ENCODE measurements at places on chromosomes 5 and 9.

- no peak for DNase-seq
Observed at GRCh38 chr5:159096924-159097783, 2.6 kb downstream of the EBF1 start.

- no peak for DNase-seq
Observed at GRCh38 chr9:123251741-123252140, 16.6 kb downstream of the STRBP start.

- no peak for DNase-seq
Observed at GRCh38 chr5:176590035-176590717, 19.8 kb downstream of the GPRIN1 start.

DNA sequence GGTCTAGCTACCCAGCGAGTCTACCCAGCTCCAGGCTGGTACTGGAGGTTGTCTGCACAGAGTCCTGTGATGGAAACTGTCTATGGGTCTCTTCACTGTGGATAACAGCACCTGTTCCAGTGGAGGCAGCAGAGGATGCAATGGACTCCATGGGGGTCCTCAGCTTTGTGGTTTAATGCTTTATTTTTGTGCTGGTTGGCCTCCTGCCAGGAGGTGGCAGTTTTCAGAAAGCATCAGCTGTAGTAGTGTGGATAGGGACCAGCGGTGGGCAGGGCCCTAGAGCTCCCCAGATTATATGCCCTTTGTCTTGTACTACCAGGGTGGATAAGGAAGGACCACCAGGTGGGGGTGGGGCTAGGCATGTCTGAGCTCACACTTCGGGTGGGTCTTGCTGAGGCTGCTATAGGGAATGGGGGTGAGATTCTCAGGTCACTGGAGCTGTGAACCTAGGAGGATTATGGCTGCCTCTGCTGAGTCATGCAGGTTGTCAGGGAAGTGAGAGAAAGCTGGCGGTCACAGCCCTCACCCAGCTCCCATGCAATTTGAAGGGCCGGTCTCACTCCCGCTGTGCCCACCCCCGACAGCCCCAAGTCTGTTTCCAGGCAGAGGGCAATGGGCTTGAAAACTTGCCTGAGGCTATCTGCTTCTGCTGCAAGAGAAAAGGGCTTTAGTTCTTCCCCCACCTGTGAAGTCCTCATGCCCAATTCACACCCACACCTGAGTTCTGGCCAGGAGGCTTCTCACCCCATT lies 397.1 kb downstream of the TLE1 start:
- no peak for DNase-seq

- DNase-seq, result no peak
Observed at GRCh38 chr9:33289936-33290246, 425 bp upstream of the NFX1 start.

- no peak for DNase-seq
Observed at GRCh38 chr5:167602067-167602466, 689.4 kb upstream of the WWC1 start.

DNA sequence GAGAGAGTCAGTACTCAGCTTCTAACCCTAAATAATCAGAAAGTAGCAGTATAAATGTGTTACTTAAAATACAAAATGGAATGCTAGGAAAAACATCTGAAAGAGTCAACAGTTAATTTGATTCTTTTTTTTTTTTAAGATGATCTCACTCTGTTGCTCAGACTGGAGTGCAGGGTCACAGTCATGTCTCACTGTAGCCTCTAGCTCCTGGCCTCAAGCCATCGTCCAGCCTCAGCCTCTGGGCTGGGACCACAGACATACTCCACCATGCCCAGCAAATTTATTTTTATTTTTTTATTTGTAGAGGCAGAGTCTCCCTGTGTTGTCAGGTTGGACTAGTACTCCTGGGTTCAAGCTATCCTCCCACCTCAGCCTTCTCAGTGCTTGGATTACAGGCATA lies 424.9 kb downstream of the IRX2 start:
- DNase-seq, result no peak

DNA sequence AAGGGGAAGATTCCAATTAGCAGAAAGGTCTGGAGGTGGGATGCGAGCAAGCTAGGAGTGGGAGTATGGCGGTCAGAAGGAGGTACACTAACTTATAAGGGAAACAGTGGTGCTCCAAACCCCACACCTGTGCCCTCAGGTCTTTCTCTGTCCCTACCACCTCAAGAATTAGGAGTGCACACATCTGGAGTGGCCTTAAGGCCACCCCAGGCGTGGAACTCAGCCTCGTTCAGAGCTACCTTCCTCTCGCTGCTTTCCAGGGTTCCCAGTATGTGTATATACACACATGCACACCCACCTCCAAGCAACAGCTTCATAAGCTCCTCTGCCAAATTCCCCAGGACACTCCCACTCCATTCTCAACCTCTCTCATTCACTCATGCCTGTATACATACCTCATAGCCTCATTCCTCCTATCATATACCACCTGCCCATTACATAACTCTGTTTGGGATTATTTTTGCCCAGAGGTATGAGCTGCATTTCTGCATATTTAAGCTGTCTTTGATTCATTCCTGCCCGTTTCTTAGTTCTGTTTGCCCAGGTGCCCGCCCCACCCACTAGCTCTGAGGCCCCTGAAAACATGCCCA lies 118.7 kb downstream of the PSD2 start:
- DNase-seq, result no peak

DNA sequence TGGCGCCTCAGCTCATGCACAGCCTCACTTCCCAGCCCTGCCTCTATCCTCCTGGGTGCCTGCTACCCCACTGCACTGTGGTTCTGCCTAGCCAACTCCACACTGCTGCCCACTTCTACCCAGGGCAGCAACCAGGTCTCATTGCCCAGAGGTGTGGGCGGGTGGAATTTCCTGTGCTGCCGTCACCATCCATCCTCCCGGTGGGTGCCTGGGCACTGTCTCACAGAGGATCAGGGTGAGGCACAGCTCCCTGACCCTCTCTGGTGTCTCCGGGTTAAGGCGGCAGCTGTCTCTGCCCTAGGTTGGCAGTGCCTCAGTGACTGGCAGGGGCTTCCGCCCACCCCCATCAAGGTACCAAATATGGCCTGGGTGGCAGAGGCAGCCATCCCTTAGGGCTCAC lies 4.3 kb upstream of the MTMR12 start:
- DNase-seq, result no peak

- DNase-seq, result no peak
Observed at GRCh38 chr5:135450952-135451351, 1.2 kb downstream of the TIFAB start.

- no peak for DNase-seq
Observed at GRCh38 chr9:5793812-5794211, 39.1 kb downstream of the ERMP1 start.

DNA sequence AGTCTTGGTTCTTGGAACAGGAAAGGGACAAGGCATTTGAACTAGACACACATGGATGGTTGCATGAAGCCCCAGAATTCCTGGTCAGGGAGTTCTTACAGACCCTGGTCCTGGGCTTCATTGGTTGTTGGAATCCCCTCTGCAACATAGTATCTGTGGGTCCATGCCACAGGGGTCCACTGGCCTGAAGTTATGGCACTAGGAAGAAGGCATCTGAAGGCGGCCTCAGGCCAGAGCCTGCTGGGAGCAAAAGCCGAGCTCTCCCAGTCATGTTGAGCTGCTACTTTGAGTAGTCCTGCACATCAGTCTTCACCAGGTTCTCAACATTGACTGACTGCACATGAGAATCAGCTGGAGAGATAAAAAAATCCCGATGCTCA lies 71.1 kb upstream of the PITX1 start:
- no peak for DNase-seq

GRCh38 chr9:37486616-37487548 lies 1.1 kb downstream of the POLR1E start:
- DNase-seq, result no peak

- no peak for DNase-seq
Observed at GRCh38 chr5:124627815-124628595, 118.4 kb downstream of the ZNF608 start.

GRCh38 chr9:19409401-19410194 lies 789 bp downstream of the ACER2 start:
- no peak for DNase-seq

Measured in HL-60 (cell line).